GM13976 (cell line): ENCODE measurements at places on chromosomes 2 and 18.
A peak's percentile ranks its signal among the peaks of the same experiment; 100 is the strongest.

DNA sequence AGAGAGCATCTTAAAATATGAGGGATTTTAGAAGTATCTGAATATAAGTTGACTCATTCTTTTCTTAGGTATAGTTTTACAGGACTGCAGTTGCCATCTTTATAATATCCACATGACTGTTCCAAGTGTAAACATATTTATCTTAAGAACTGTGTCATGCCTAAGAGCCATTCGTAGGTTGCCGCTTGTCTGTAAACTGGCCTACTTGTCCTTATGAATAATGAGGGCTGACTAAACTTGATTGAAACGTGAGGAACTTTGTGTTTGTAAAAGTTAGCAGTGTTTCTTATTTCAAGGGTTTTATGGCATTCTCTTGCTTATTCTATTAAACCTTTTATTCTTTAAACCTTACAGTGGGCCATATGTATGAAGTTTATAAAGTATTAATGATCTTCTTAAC is 99.6 kb downstream of the MAP3K20 start:
- no peak for DNase-seq

- no peak for DNase-seq
Observed at GRCh38 chr2:10038716-10039115, 4.6 kb upstream of the KLF11 start.

DNA sequence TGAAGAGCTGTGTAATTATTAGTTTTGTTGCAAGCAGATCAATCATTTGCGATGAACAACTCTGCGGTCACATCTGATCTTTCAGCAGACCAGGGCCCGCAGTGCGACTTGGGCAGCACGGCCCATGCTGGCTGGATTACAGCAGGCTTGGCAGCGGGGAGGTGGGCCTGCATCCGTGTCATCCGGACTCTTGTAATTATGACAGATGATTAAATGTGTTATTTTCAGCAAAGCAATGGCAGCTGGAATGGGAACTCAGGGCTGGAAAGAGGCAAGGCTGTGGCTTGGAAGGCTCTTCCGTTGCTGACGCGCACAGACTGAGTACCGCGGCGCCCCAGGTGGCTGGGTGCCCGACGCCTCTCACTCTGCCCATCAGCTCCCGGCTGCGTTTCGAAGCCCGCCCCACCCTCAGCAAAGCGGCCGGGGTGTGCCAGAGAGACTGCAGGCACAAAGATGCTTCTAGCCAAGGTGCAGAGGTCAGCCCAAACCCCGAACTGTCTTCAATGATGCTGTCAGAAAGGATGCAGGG is 397.4 kb upstream of the SALL3 start:
- DNase-seq, result no peak

- DNase-seq, result peak; percentile 69
Observed at GRCh38 chr2:54455563-54456361, at the start of gene SPTBN1. SPTBN1 (plus strand) TSS chr2:54456327; CDS start chr2:54526419, 70,092 bp downstream.

DNA sequence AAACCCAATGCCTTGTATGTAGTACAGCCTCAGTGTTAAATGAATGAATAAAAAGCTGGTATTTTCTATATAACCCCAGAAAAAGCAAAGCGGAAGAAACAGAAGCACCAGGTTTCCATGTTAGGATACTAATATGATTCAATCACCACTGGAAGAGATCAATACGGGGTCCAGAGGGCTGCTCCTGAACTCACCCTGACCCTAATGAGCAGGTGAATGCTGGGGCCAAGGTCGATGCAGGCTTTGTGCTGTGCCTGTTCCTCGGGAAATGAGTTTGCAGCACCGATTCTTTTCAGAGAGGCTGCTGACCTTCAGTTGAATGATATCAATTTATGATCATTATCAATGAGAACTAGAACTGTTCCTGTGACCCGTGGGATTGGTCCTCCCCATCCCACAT is 228.5 kb downstream of the CDCA7 start:
- DNase-seq, result no peak
